A549 (cell line): ENCODE measurements at places on chromosomes 3 and 15.
A peak's percentile ranks its signal among the peaks of the same experiment; 100 is the strongest.

GRCh38 chr3:79516795-79517194, 251.0 kb downstream of the ROBO1 start:
- no peak for DNase-seq

DNA sequence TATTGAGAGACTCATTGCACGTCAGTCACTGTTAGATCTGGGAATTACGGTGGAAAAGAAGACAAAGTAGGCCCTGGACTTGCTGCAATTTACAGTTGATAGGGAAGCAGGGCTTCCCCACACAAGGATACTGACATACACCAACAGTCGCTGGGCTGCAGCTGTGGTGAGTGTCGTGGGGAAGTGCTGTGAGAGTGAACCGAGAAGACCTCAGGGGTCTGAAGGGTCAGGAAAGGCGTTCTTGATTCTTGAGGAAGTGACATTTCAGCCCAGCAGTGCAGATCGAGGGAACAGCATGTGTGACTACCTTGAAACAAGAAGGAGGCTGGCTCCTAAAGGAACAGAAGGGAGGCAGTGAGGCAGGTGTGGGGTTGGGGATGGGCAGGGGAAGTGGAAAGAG, 22.5 kb downstream of the MYZAP start:
- no peak for DNase-seq

- no peak for DNase-seq
These were observed 167.9 kb upstream of the CTNNB1 start for GRCh38 chr3:41031401-41031800.

DNA sequence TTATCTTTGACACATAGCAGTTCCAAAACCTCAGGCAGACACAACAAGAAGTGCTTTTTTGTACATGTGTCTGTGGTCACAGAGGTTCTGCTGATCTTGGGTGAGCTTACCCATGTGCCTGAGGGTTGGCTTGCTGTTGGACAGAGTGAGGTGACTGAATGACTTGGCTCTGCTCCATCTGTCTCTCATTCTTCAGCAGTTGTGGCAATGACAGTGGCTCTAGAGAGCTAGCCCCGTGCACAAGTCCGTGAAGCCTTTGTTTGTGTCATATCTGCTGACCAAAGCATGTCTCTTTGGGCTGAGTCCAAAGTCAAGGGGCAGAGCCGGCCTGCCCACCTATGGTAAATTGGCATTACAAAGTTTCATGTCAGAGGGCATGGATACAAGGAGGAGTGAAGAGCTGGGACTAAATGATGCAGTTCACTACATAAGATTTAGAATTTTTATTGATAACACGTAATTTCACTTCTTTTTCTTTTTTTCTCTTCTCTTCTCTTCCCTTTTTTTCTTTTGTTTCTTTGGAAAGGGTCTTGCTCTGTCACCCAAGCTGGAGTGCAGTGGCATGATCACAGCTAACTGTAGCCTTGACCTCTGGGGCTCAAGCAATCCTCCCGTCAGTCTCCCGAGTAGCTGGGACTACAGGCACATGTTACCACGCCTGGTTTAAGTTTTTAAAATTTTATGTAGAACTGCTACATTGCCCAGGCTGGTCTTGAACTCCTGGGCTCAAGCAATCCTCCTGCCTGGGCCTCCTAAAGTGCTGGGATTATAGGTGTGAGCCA, 77.9 kb downstream of the ITPR1 start:
- DNase-seq = no peak

DNA sequence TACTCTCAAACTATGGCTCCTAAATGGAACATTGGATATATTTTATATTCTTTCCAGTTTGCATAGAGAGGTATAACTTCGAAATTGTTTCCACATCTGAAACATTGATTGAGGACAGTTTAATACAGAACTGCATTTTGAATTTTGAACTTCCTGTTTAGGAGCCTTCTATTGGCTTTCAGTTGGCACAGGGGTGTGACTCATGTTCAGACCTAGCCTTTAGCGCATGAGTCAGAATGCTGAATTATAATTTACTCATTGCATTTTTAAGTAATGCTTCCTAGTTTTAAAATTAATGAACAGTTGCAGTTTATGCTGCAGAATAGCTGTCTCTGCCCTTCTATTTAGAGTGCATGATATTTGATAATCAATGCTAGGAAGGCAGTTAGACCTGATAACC, 751.7 kb downstream of the CADM2 start:
- no peak for DNase-seq

GRCh38 chr3:192566706-192567290, 160.5 kb downstream of the FGF12 start:
- DNase-seq = peak; percentile 71

DNA sequence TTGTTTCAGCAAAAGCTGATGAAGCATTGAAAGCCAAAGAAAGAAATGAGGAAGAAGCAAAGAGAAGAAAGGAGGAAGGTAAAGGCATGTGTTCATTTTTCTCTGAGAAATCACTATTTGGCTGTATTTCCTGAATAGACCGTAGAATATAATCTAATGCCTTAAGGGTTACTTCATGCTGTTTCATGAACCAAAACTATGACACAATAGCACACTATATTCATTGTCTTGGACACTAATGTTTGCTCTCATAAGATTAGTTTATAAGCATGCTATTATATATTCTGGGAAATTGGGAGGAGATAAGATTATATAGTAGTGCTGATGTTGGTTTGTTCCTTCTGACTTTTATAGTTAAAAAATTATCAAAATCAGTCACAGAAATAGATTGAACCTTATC, 110.1 kb upstream of the MLF1 start:
- no peak for DNase-seq
